ENCODE measurements at places on chromosomes 5 and 9.

DNA sequence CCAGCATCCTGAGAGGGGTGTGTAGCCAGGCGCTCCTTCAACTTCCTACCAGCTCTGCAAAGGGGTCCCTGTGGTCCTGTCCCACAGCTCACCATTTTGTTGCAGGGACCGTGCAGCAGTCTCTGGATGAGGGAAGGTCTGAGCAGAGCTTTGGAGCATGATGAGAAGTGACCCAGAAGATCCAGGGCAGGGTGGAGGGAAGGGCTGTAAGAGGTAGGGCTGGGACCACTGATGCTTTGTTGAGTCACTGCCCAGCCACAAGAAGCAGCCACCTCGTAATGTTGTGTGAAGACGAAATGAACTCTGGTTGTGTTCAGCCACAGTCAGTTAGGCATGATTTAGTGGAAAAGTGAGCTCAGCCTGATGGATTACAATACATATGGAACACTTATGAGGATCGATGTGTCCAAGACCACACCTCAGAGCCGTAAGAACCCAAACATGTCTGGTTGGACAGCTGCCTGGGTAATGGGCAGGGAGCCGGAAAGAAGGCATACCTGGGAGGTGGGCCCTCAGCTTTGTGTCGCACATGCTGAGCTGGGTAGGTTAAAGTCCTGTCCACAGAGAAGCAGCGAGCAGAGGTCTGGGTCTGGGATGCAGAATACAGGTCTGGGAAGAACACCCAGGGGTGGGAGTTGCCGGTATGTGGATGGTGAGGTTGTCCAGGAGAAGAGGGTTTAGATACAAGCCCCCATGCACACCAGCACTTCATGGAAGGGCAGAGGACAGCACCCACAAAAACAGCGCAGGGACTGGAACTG, 250.1 kb downstream of the GADD45G start:
- no peaks in the 10 kb centered on the region for H3K36me3 ChIP-seq
- no peak overlapping the region for H3K27ac ChIP-seq
- H3K27me3 ChIP-seq = no peaks in the 10 kb centered on the region
- peaks cover 8% of the 10 kb centered on the region for H3K4me1 ChIP-seq
- no peak for DNase-seq
- H3K4me3 ChIP-seq = no peak overlapping the region

- H3K4me1 ChIP-seq = no peaks in the 10 kb centered on the region
- H3K27me3 ChIP-seq = no peaks in the 10 kb centered on the region
- no peak overlapping the region for H3K4me3 ChIP-seq
- no peaks in the 10 kb centered on the region for H3K36me3 ChIP-seq
Measured at GRCh38 chr5:73268826-73269225, 95.8 kb downstream of the TMEM174 start.

DNA sequence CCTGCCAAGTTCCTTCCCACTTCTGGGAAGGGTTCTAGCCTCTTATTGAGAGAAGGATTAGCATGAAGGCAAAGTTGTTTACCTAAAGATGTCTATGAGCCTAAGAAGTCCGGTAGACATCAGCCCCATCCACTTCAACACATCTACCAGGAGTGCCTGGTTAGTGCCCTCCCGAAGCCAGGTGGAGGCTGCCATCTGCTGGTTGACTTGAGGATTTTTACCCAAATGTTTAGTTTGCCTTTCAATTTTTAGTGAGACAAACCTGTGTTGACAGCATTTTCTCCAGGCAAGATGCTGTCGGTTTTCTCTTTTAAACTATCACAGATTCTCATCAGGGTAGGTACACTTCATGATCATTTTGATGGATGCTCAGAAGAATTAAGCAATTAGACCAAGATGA, 83.6 kb upstream of the TNFSF8 start:
- no peak overlapping the region for H3K4me3 ChIP-seq
- no peaks in the 10 kb centered on the region for H3K27me3 ChIP-seq
- no peak overlapping the region for H3K27ac ChIP-seq
- H3K36me3 ChIP-seq = no peaks in the 10 kb centered on the region

DNA sequence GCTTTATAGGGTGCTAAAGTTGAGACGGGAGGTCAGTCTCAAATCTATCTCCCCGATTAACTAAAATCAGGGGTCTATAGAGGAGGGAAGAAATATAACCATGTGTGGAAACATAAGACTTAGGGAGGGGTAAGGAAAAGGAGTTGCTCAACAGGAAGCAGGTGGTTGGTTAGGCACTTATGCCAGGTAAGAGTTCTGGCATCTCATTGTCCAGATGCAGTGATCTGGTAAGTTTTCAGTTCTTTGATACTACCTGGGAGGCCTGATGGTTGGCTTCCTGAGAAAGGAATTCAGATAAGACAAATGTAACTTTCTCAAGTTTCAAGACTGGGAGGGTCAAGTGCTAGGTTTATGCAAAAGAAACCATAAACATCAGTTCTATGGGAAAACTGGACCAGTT, 47.7 kb downstream of the CERT1 start:
- H3K4me3 ChIP-seq = no peak overlapping the region
- no peak for DNase-seq
- no peaks in the 10 kb centered on the region for H3K27me3 ChIP-seq
- H3K4me1 ChIP-seq = no peaks in the 10 kb centered on the region
- no peaks in the 10 kb centered on the region for H3K36me3 ChIP-seq

- no peak overlapping the region for H3K27ac ChIP-seq
- no peak for DNase-seq
- no peaks in the 10 kb centered on the region for H3K36me3 ChIP-seq
Measured at GRCh38 chr5:75091597-75091996, 39.2 kb upstream of the GCNT4 start.

DNA sequence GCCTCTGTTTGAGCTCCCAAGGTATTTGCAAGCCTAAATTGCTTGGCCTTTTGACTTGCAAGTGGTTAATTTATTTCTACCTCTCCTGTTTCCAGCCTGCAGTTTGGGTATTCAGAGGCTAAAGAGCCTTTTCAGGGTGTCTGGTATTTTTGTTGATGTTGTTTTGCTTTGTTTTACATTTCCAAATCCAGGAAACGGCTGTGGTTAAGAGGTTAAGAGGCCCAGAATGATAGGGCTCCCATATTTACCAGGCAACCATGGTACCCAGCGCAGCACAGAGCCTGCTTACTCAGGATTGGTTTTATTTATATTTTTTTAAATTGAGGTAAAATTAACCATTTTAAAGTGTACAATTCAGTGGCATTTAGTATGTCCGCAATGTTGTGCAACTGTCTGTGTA, 92.1 kb downstream of the PDZD2 start:
- H3K36me3 ChIP-seq = no peaks in the 10 kb centered on the region
- DNase-seq = no peak
- H3K27me3 ChIP-seq = no peaks in the 10 kb centered on the region
- H3K27ac ChIP-seq = no peak overlapping the region
- no peaks in the 10 kb centered on the region for H3K4me1 ChIP-seq

DNA sequence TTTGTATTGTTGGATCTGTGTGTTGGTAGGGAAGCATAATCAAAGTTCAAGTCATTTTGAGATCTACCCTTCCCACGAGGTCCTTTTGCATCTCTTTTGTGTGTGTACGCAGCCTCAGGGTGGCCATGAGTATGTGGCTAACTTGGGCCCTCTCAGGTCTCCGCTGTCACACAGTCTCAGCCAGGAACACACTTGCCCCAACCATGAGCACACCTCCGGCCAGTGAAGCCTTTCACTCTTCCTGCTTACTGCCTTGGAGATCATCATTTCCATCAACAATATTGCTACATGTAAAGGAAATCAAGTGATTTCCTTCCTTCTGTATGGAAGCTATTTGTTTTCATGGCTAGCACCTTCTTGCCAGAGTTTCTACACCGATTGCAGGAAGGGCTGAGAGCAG, 13.9 kb downstream of the ZNF346 start:
- no peaks in the 10 kb centered on the region for H3K27me3 ChIP-seq
- H3K4me3 ChIP-seq = no peak overlapping the region
- peaks cover 12% of the 10 kb centered on the region for H3K4me1 ChIP-seq
- no peaks in the 10 kb centered on the region for H3K36me3 ChIP-seq
- DNase-seq = no peak

DNA sequence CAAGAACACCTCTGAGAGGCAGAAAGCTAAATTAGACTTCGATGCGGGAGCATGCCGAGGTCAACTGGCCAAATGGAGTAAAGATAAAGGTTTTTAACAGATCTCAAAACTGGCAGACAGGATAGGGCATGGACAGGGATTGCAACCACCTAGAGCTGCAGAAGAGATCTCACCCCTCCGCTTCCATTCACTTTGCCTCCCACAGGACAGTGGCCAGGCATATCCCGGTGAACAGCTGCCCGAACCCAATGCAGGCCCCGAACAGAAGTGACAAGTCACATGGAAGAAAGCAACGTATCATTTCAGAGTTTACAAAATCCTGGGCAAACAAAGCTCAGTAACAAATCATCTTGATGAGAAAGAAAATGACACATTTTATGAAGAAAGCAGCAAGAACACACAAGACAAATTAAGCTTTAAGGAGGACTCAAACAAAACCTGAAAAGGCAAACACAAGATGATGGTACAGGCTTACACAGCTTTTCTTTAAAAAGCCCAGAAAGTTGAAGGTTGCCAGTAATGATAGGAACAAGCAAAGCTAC, 18.4 kb downstream of the RNF130 start:
- no peaks in the 10 kb centered on the region for H3K27me3 ChIP-seq
- H3K4me3 ChIP-seq = no peak overlapping the region
- no peak for DNase-seq
- H3K27ac ChIP-seq = no peak overlapping the region

- no peak overlapping the region for H3K4me3 ChIP-seq
- no peaks in the 10 kb centered on the region for H3K27me3 ChIP-seq
- no peak overlapping the region for H3K27ac ChIP-seq
- H3K36me3 ChIP-seq = no peaks in the 10 kb centered on the region
- no peaks in the 10 kb centered on the region for H3K4me1 ChIP-seq
Measured at GRCh38 chr9:4341554-4341953, 41.7 kb upstream of the GLIS3 start.

GRCh38 chr5:80255431-80255810, 427 bp downstream of the SERINC5 start:
- peak overlapping the region; percentile 64 for H3K4me3 ChIP-seq
- peaks cover 57% of the 10 kb centered on the region for H3K4me1 ChIP-seq
- no peak for DNase-seq
- H3K27me3 ChIP-seq = no peaks in the 10 kb centered on the region
- H3K36me3 ChIP-seq = no peaks in the 10 kb centered on the region
- H3K27ac ChIP-seq = peak overlapping the region; percentile 96

DNA sequence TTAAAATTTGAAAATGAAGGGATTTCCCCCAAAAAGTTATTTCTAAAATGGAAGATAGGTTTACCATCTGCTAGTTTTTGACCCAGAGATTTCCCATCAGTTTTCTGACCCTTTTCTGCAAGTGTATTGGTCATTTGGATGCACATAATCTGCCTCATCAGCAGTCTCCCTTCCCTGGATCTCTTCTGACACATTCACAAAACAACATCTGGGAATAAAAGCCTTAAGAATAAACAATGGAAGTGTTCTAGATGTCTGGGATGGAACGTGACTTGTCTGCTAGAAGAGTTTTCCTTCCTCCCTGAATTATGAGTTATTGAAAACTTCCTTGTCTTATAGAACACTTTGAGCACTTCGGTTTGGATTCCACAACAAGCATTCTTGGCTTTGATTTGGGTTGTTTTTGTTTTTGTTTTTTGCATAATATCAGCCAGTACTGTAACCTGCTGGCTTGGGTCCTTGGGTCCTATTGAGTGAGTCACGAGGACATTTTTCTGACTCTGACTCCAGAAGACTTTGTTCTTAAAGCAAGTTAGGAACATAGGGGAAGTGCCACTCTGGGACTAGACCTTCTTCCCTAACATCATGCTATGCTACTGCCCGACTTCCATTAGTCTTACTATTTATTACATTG, 18.2 kb upstream of the ESM1 start:
- H3K4me3 ChIP-seq = no peak overlapping the region
- H3K27me3 ChIP-seq = no peaks in the 10 kb centered on the region
- H3K36me3 ChIP-seq = no peaks in the 10 kb centered on the region
- no peak for DNase-seq

- peaks cover 12% of the 10 kb centered on the region for H3K4me1 ChIP-seq
- no peaks in the 10 kb centered on the region for H3K27me3 ChIP-seq
- no peak for DNase-seq
Measured at GRCh38 chr5:60843936-60844905, at the start of gene ELOVL7. Gene ELOVL7, minus strand, starts transcription at chr5:60844269. Its CDS starts 56,872 bp downstream, at chr5:60787397.

- no peaks in the 10 kb centered on the region for H3K36me3 ChIP-seq
- no peak overlapping the region for H3K27ac ChIP-seq
- H3K27me3 ChIP-seq = no peaks in the 10 kb centered on the region
- H3K4me3 ChIP-seq = no peak overlapping the region
- no peaks in the 10 kb centered on the region for H3K4me1 ChIP-seq
Measured at GRCh38 chr5:78771260-78772205, 123.0 kb upstream of the LHFPL2 start.

DNA sequence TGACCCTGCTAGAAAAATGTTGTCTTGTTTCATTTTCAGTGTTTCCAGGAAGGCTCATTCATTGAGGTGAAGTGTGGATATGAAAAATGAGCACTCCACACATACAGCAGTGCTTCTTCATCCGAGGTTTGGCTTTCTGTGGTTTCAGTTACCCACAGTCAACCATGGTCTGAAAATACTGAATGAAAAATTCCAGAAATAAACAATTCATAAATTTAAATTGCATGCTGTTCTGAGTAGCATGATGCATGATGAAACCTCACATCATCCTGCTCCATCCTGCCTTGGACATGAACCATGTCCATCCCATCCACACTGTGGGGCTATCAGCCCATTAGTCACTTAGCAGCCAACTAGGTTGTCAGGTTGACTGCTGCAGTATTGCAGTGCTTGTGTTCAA, 10.4 kb upstream of the SLC45A2 start:
- no peaks in the 10 kb centered on the region for H3K27me3 ChIP-seq
- no peaks in the 10 kb centered on the region for H3K4me1 ChIP-seq
- no peak for DNase-seq
- no peak overlapping the region for H3K4me3 ChIP-seq
- peaks cover 18% of the 10 kb centered on the region for H3K36me3 ChIP-seq

DNA sequence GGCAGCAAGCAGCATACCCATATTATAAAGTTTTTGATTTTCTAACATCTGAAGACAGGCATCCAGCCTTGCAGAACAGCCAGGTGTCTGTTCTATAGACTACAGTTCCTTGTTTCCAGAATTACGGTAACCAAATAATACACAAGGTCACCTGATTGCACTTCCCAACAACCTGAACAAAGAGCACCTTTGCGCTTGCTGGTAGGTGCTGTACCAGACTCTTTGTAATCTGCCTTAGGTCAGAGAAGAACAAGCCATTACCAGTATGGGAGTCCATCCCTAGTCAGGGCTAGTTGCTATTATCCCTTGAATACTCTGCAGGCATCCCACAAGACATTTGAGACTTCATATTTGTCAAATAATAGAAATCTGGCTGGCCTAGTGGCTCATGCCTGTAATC, 256.2 kb downstream of the ARRDC3 start:
- peaks cover 56% of the 10 kb centered on the region for H3K4me1 ChIP-seq
- no peaks in the 10 kb centered on the region for H3K36me3 ChIP-seq
- no peak for DNase-seq
- H3K27ac ChIP-seq = peak overlapping the region; percentile 71

DNA sequence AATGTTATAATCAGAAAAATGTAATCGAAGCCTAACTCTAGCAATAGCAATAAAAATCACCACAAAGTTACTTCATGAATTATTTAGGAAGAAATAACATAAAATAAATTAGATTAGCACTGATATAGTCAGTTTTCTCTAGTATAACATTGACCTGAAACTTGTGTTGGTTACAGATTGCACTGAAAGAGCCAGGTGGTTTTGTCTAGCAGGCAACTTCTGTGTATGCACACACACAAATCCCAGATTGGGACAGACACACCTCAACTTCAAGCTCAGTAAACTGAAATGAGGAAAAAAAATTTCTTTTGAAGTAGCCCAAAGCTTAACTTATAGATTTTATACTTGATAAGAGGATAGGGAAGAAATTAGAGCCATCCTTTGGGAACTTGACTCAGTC, 129.3 kb downstream of the EFNA5 start:
- no peak overlapping the region for H3K4me3 ChIP-seq
- no peak for DNase-seq
- H3K27ac ChIP-seq = peak overlapping the region; percentile 41
- peaks cover 37% of the 10 kb centered on the region for H3K4me1 ChIP-seq
- no peaks in the 10 kb centered on the region for H3K27me3 ChIP-seq

Measured in vagina (tissue), 2 donors.